ENCODE measurements at places on chromosomes 1 and 21. TPM values are rescaled to one million over a fixed set of nuclear protein-coding genes. Genes with fewer than 3 reads are reported as not detected.

RGSL1 gene
- not detected for total RNA-seq

OTUD3 gene
- 3.9 TPM for total RNA-seq

PLA2G2A gene
- total RNA-seq = not detected

PRDX6 gene
- 268 TPM for total RNA-seq

TCEA3 gene
- total RNA-seq = 0.70 TPM

RNU1-4 gene
- total RNA-seq = under 0.01 TPM

RAP1GAP gene
- total RNA-seq = not detected

NUAK2 gene
- 17.7 TPM for total RNA-seq

ATXN7L2 gene
- total RNA-seq = 2.3 TPM

UBE2U gene
- total RNA-seq = not detected

CAMK2N1 gene
- 4.6 TPM for total RNA-seq

CD1E gene
- total RNA-seq = not detected

CHIA gene
- total RNA-seq = not detected

S100A5 gene
- not detected for total RNA-seq

POU3F1 gene
- not detected for total RNA-seq

PLEKHA6 gene
- total RNA-seq = 1.9 TPM

NBPF10 gene
- total RNA-seq = 0.47 TPM

DAB1 gene
- not detected for total RNA-seq

KCNJ15 gene
- 3.0 TPM for total RNA-seq

DISP1 gene
- total RNA-seq = 1.6 TPM

HLX gene
- 30.4 TPM for total RNA-seq

GALNT2 gene
- total RNA-seq = 67.2 TPM

MTX1 gene
- 45.6 TPM for total RNA-seq

OVAAL gene
- total RNA-seq = 0.24 TPM

MUL1 gene
- total RNA-seq = 35.2 TPM

RAB3B gene
- total RNA-seq = 11.4 TPM

RHD gene
- total RNA-seq = not detected

SAMD13 gene
- total RNA-seq = 1.5 TPM

DCAF8 gene
- 59.4 TPM for total RNA-seq

FAM163A gene
- total RNA-seq = 1.5 TPM

PIGR gene
- total RNA-seq = not detected

AVPR1B gene
- total RNA-seq = not detected

FRRS1 gene
- total RNA-seq = 1.2 TPM

LRRC71 gene
- 0.12 TPM for total RNA-seq

NID1 gene
- total RNA-seq = 321 TPM

NPPB gene
- total RNA-seq = 0.34 TPM

CELA3B gene
- not detected for total RNA-seq
